Stimulated activated CD8-positive, alpha-beta memory T cell treated with anti-CD3 and anti-CD28 coated beads, Interleukin-7, amount 100 ng/mL, for 1 hour (primary cell): ENCODE measurements at places on chromosomes 7 and 10.

- DNase-seq = no peak
These were observed 34.5 kb downstream of the EZH2 start for GRCh38 chr7:148849393-148850098.

- DNase-seq = no peak
These were observed 153.2 kb upstream of the ADO start for GRCh38 chr10:62651341-62651740.

- DNase-seq = no peak
These were observed 72.1 kb upstream of the SH2B2 start for GRCh38 chr7:102214477-102215072.

- DNase-seq = no peak
These were observed 526.2 kb upstream of the PFKP start for GRCh38 chr10:2541176-2541575.

GRCh38 chr7:32223721-32224120 lies 153.5 kb upstream of the PDE1C start:
- DNase-seq = no peak

DNA sequence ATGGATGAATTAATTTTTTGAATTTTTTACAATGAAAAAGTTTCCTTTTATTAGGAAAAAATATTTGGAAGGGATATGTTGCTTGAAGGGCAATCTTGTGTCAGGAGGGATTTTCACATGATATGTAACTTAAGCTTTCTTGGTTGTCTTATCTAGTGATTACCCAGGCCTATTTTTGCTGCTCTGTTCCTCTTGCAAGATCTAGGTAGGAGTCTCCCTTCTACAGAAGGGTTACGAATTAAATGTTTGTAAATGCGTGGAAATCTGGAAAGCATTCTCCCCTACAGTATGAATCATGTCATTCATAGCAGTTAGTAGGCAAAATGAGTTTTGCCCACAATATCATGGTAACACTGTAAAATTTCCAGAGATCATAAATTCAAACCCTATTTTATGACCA lies 57.7 kb upstream of the CDK14 start:
- no peak for DNase-seq

DNA sequence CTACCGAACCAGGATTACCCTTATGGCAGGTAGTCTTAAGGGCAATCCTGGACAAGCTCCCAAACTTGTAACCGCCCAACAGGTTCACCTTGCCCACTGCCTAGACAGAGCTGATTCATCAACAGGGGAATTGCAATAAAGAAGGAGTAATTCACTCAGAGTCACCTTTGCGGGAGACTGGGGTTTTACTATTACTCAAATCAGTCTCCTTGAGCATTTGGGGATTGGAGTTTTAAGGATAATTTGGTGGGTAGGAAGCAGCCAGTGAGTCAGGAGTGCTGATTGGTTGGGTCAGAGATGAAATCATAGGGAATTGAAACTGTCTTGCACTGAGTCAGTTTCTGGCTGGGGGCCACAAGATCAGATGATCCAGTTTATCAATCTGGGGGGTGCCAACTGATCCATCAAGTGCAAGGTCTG lies 25.3 kb downstream of the HK1 start:
- no peak for DNase-seq

DNA sequence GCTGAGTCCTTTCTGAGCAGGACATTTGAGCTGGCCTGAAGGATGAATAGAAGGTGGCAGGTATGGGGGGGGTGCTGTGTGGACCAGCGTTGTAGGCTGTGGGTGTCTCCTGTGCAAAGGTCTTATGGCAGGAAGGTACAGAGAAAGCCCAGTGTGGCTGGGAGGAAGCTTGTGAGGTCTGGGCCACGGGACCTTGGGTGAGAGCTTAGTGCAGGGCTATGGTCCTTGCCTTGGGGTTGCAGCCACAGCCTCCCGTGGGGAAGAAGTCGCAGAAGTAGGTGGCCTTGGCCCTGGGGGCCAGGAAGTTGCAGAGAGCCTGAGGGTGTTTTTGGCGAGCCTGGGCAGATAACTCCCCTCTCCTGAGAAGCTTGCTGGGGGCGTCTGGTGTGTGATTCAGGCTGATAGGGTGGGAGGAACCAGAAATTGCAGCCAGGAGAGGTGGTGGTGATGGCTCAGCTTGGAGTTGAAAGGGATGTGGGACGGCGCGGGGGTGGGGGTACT lies 172.0 kb upstream of the TNRC18 start:
- DNase-seq = no peak

GRCh38 chr7:50634378-50634777 lies 69.2 kb upstream of the DDC start:
- no peak for DNase-seq

DNA sequence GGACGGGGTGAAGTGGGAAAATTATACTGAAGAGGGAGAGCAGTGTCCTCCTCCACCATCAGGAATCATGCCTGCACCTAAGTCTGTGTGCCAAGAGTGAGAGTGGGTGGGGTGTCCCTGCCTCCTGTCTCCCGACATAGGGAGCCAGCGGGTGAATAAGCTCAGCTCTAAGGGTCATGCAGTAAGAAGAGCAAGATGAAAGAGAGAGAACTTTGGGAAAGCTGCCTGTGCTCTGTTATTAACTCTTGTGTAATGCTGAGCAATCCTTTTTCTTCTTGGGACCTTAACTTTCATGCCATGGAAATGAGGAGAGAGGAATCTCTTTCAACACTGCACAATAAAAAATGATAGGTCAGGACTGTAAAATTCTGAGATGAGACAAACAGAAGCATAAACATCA lies 7.9 kb upstream of the TCAF1 start:
- DNase-seq = no peak

GRCh38 chr10:66931949-66932343 lies 6.1 kb downstream of the LRRTM3 start:
- DNase-seq = no peak

DNA sequence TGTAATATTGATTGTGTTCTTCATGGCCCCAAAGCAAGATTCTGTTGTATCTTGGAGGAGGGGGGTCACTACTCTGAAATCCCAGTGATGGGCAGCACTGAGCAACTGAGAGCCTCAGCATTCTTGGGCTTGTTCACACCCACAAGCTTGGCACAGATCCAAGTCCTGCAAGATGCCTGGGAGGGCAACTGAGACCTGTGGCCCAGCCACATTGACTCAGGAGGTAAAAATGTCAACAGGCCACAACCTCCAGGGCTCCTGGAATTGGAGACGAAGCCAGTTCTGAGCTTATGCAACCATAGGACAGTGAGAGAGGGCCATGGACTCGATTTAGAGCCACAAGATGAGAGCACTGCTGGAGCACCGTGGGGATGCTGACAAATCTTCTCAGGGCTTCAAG lies 3.1 kb upstream of the DOCK1 start:
- no peak for DNase-seq

- no peak for DNase-seq
These were observed 50.0 kb upstream of the HGF start for GRCh38 chr7:81819861-81820260.

GRCh38 chr10:50556237-50557120 lies 67.3 kb downstream of the SGMS1 start:
- DNase-seq = no peak

DNA sequence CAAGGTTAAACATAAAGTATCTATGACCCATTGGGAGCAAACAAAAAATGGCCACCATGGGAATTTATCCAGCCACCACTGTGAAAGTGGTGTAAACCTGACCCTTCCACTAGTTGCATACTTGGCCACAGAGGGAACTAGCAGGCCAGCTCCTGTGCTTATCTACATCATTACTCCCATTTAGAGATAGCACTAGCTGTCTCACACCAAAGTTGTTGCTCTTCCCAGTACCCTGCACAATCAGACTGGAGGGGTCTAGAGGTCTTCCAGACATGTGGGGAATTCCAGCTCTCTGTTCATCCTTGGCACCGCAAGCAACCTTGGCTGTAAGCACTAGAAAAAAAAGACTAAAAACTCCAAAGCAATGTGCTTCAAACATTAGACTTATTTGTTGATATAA lies 113.9 kb downstream of the IPMK start:
- no peak for DNase-seq

- DNase-seq = no peak
These were observed 920.2 kb downstream of the TYW1 start for GRCh38 chr7:67916571-67917436.

DNA sequence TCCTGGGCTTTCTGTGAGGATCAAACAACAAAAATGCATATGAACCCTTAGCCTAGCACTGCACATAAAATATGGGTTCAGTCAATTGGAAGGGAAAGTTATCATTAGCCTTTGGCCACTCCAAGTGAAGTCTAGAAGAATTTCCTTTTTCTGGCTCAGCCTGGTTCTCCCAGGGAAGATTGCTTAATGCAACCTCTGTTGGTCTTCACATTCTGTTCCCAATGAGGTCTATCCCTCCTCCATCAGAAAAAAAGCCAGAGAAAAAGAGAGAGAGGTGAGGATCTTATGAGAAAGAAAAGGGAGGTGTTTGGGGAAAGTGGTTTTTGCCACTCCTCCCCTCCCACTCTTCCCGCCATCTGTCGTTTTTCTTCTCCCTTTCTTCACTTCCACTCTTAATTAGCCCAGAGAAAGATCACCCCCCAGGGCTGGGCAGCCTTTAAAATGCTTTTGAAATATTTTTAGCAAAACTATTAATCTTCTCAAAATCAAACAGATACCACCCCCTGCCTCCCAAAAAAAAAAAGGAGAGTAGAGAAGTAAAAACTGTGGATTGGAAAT lies 31.1 kb downstream of the CPVL start:
- no peak for DNase-seq

- no peak for DNase-seq
These were observed 75.1 kb downstream of the MAD1L1 start for GRCh38 chr7:2157473-2158279.

GRCh38 chr10:86387178-86387794 lies 20.7 kb upstream of the GRID1 start:
- DNase-seq = no peak

DNA sequence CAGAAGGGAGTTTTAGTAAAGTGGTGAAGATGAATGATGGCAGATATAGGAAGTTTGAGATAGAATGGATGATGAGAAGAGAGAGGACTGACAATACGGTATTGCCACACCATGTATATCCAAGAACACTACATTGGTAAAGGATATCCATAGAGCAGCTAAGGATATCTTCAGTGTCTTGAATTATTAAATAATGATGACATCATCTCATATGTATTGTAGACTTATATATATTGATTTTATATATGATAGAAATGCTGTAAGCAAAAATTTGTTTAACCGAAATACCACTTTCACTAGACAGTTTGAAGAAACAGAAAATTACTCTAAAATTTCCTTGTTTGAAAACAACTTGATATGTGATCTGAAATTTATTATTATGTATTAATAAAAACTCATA lies 89.0 kb downstream of the SEPTIN7 start:
- DNase-seq = no peak

DNA sequence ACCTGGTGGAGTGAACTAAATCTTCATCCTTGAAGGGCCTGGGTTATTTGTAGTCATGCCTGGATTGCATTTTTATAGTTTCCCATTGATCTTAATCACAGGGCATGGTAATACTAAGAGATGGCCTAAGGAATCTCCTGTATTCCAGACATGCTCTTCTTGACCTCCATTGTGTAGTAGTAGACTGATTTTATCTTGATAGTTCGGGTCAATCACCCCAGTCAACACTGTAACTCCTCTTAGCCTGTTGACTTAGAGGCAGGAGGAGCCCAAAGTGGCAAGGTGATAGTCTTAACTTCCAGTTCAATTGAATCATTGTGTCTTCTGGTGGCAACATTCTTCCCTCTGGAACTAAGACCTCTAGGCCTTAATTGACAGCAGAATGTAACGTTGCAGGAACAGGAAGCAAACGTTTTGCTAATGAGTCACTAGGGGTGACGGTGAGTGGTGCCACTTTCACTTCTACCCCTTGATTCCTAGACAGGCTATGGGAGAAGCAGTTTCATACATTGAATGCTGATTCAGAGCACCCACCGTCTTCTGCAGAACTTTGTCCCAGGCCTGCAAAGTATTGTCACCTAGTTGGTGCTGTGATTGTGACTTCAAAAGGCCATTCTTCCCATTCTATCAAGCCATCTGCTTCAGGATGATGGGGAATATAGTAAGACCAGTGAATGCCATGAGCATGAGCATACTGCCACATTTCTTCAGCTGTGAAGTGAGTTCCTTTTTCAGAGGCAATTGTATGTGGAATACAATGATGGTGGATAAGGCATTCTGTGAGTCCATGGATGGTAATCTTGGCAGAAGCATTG lies 24.0 kb upstream of the PAPSS2 start:
- DNase-seq = no peak

GRCh38 chr10:10803278-10803677 lies 214.4 kb upstream of the CELF2 start:
- DNase-seq = no peak

DNA sequence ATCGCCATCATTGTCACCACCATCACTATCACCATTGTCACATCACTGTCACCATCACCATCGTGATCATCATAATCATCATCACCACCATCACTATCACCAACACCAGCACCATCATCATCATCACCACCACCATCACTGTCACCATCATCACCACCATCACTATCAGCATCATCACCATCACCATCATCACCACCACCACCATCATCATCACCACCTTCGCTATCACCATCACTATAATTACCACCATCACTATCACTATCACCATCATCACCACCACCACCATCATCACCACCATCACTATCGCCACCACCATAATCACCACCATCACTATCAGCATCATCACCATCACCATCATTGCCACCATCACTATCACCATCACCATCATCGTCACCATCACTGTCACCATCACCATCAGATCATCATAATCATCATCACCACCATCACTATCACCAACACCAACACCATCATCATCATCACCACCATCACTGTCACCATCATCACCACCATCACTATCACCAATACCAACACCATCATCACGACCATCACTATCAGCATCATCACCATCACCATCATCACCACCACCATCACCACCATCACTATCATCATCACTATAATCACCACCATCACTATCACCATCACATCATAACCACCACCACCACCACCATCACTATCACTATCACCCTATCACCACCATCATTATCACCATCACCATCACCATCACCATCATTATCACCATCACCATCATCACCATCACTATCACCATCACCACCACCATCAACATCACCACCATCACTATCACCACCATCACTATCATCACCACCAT lies 6.0 kb upstream of the GNA12 start:
- DNase-seq = no peak

GRCh38 chr7:42471573-42472174 lies 234.7 kb upstream of the GLI3 start:
- DNase-seq = no peak

- no peak for DNase-seq
These were observed 53.1 kb upstream of the KDM7A start for GRCh38 chr7:140229591-140230515.

GRCh38 chr7:103867874-103868273 lies 121.6 kb downstream of the RELN start:
- no peak for DNase-seq

GRCh38 chr7:29177963-29178600 lies 16.5 kb upstream of the CHN2 start:
- DNase-seq = no peak
